ENCODE measurements at places on chromosomes 3 and 15.

GRCh38 chr3:120341658-120342346 is 7.4 kb downstream of the LRRC58 start:
- DNase-seq: no peak

- no peak for DNase-seq
Measured at GRCh38 chr3:121748680-121749275, 763 bp downstream of the GOLGB1 start.

- peak; percentile 33 for DNase-seq
Measured at GRCh38 chr15:70234256-70234905, 136.7 kb upstream of the TLE3 start.

GRCh38 chr3:149955449-149955848 is 15.2 kb downstream of the PFN2 start:
- DNase-seq: no peak

GRCh38 chr15:90939756-90940155 is 4.7 kb downstream of the UNC45A start:
- no peak for DNase-seq

- DNase-seq: no peak
Measured at GRCh38 chr3:189606774-189607173, 24.4 kb upstream of the TP63 start.

- DNase-seq: peak; percentile 83
Measured at GRCh38 chr3:126911162-126912026, 71.5 kb upstream of the PLXNA1 start.

DNA sequence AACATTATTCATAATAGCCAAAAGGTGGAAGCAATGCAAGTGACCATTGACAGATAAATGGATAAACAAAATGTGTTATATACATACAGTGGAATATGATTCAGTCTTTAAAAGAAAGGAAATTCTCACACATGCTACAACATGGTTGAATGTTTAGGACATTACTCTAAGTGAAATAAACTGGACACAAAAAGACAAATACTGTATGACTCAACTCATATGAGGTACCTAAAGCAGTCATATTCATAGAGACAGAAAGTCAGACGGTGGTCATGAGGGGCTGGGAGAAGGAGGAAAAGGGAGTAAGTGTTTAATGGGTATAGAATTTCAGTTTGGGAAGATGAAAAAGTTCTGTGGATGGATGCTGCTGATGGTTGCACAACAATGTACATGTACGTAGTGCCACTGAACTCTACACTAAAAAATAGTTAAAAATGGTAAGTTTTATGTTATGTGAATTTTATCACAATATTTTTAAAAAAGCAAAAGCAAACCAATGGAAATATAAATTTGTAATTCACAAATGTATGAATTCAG is 5.3 kb downstream of the TXNRD3 start:
- no peak for DNase-seq

DNA sequence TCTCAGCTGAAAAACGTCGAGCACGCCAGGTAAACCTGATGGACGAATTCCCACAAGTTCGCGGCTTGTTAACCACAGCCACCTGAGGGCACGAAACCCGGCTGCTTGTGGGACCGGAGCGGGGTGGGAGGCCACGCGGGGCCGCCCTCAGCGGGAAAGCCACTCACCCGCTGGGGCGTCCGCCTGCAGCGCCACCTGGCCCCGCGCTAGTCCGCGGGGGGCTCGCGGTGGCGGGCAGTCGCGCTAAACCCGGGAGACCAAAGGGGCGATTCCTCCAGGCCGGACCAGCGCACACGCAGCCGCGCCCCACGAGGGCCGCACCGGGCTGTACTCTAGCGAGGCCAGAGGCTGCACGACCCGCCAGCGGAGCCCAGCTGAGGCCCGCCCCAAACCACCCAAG is 15.7 kb upstream of the CFAP161 start:
- DNase-seq: no peak

DNA sequence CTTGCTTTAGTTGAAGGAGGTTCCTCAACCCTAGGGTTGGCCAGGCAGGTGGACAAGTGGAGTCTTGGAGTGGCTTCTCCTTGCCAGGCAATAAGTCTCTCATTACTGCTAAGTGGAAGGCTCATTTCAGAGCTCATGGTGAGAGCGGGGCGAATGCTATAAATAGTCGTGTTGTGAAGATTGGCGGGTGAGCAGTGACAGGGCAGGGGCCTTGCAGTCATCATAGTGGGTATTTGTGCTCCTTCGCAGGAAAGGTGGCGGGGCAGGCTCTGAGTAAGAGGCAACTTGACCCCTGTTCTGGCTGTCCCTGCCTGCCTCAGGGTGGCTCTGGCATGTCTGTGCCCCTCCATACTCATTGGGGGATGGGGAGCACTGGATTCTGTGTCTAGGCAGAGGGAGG is 8.7 kb upstream of the GRM2 start:
- DNase-seq: no peak

DNA sequence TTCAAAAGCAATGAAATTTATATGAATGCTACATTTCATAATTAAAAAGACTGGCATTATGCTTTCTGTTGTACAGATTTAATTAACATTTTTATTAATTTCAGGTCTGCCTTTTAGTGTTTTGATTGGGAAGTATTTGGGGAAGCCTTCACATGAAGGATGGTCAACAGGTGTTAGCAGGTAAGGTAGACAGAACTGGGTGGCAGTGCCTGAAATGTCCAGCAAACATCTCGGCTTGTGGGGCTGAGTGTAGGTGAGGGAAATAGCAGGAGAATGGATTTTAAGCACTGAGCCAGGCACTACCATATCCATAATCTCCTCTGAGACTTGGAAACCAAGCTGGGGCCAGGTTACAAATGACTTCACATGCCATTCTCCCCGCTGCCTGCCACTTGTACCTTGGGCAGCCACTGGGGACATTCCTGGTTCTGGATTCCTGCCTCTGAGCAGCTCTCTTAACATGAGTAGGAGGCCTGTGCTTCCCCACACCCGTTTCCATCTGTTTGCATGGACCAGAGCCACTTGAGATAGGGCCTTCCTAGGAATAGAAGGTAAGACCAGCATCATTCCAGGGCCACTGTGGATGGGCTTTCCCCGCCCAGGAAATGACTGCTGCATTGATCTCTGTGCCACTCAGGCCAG is 125.9 kb upstream of the HES1 start:
- no peak for DNase-seq

DNA sequence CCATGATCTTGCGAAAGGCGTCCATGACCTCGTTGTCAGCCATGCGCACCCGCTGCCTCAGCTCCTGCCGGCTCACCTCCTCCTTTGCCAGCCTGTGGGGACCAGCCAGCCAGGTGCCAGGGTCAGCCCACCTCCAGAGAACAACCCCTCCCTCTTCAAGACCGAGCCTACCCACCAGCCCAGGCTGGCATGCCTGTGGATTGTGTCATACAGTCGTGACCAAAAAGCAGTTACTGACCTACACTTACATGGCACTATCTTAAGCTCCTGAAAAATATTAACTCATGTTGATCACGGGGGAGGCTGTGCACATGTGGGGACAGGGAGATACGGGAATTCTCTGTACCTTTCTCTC is 10.7 kb upstream of the CAMK1 start:
- no peak for DNase-seq

DNA sequence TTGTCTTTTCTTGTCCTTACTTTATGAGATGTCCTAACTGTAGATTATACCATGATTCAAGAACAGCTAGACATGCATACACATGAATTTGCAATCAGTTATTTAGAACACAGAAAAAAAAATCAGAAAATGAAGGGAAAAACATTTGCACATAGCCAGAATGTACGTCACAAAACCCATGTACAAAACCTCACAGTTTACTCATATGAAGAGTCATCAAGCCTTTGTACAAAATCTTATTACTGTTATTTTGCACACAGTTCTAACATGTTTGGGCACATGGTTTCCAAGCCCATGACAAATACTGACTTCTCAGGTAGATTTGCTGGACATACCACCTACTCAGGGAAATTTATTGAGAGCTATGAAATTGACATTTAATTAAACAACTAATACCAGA is 48.2 kb downstream of the MAP3K13 start:
- DNase-seq: no peak

DNA sequence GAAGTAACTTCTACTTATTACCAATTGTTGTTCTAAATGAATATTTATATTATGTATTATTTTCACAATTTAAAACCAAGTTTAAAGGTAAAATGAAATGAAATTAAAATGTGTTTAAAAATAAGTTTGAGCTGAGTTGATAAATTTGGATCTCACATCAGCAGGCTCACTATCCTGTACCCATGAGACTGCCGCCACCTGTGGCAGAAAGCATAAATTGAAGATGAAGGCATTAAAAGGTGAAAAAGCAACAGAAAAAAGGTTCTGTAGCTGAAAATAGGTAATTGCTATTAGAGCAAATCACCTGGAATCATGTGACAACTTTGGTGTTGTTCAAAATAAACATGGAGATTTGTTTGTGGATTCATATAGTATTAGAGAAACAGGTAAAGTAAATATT is 133.0 kb upstream of the CADM2 start:
- no peak for DNase-seq

- DNase-seq: no peak
Measured at GRCh38 chr3:135950941-135951340, 14.6 kb upstream of the PPP2R3A start.

- no peak for DNase-seq
Measured at GRCh38 chr3:59469948-59470723, 420.3 kb upstream of the CFAP20DC start.

DNA sequence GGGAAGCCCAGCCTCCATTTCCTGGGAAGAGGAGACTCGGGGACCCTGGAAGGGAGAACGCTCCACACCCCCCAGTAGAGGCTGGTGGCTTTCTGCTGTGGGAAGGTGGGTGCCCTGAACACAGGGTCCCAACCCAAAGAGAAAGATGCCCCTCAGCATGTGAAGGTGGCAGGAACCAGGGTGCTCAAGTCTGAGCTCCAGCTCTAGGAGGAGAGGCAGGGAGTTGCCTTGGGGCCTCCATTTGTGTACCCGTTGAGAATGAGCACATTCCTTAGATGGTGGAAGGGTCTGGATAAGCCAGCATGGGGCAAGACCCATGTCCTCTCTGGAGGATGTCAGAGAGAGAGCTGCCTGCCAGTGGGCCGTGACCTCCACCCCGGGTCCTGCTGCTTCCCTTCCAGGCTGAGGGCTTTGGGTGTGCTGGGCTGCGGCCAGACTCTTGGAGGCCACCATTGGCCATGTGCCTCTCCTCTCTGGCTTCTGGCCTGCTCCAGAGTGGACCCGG is 212.4 kb downstream of the TBC1D2B start:
- DNase-seq: no peak

GRCh38 chr3:134663721-134664456 is 13.1 kb upstream of the KY start:
- peak; percentile 58 for DNase-seq

GRCh38 chr15:33293713-33294334 is 16.9 kb upstream of the RYR3 start:
- DNase-seq: no peak

GRCh38 chr3:27559835-27560234 is 75.7 kb upstream of the SLC4A7 start:
- peak; percentile 92 for DNase-seq

DNA sequence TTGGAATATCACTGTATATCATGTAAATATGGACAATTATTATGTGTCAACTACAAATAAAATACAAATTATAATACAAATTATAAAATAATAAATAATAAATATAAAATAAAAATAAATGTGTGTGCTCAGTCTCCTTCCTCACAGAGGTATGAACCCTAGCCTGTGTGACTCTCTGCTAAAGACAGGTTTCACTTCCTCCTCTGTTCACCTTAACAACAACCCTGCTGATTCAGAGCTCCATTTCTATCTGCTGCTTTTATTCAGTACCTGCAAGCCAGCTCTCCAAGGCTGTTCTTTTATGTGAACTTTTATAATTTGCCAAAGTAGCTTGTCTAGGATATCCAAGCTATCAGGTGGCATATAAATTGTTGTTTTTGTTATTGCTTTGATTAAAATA is 610.7 kb upstream of the GRM7 start:
- no peak for DNase-seq

DNA sequence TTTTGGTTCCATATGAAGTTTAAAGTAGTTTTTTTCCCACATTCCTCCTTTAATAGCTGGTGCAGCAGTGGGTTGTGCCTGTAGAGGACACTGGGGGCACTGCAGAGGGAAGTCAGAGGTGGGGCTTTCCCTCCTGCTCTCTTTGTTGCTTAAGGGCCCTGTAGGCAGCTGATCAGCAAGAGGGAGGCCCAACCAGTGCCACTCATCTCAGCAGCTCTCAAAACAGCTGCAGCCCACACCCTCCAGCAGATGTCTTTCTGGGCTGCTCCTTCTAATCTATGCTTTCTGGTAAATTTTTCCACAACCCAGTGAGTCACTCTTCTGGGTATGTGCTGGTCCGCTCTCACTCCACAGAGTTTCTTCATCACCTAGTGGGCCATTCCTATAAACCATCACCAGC is 263.8 kb downstream of the FEZF2 start:
- peak; percentile 95 for DNase-seq

- no peak for DNase-seq
Measured at GRCh38 chr3:194797555-194798250, 112.0 kb downstream of the FAM43A start.

DNA sequence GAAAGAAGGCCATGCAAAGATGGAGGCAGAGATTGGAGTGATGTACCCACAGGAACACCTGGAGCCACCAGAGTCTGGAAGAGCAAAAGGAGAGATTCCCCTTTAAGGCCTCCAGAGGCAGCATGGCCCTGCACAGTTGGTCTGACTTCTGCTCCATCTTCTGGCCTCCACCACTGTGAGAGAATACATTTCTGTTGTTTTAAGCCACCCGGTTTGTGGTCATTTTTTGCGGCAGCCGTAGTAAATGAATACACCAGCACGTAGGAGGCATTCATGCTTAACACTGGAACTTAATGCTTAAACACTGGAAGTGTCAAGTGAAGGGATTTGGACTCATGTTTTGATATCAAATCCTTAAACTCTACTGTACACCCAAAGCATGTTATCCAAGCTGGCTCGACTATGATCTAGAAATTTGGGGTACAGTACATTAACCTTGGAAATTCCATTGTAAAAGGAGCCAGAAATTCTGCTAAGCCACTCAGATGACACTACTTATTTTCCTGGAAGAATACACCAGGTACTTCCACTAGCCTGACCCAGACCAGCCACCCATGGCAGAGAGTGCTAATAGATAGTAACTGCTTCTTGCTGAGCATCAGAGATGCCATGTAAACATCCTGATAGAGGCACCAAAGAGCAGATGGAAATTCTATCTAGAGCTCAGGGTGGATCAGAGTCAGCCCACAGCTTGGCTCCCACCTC is 190.9 kb downstream of the ADAMTS9 start:
- no peak for DNase-seq

DNA sequence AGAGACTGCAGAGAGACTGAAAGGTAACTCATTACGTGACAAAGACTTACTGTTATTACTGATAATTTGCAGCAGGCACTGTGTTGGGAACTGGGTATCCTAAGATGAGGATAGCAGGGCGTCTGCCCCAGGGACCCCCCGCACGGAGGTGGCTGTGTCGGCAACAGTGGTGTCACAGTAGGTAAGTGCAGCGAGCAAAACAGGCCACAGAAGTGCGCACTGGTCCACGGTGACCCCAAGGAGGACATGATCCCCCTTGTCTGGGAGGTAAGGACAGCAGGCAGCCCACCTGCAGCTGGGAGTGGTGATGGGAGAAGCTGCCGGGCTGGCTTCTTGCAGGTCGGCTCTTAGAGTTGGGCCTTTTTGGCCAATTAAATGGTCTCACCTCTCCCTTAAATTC is 82.9 kb downstream of the FAM43A start:
- no peak for DNase-seq

GRCh38 chr3:12193485-12194165 is 34.9 kb upstream of the TIMP4 start:
- peak; percentile 92 for DNase-seq
